Esophagus muscularis mucosa (tissue), 4 donors: ENCODE measurements at places on chromosomes 5 and 9.
A peak's percentile ranks its signal among the peaks of the same experiment; 100 is the strongest.

DNA sequence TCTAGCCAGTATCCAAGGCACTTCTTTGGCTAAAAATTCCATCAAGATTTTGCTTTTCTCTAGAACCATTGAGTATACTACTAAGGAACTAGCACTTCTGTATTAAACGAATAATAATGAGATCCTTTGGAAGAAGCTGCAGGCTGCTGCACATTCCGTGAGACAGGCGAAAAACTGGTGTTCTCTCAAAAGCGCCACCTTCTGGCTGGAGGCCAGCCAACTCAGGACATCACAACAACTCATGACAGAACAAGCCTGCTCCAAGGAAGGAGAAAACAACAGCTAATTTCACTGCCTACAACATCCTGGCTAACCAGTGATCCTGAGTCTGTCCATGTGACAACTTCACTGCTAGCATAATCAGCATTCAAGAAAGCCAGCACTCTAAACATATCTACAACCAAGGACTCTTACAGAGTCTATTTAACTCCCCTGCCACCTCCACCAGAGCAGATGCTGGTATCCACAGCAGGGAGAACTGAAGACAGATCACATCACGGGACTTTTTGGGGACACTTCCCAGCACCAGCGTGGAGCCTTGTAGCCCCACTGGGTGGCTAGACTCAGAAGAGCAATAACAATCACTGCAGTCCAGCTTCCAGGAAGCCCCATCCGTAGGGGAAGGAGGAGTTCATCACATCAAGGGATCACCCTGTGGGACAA, 150.5 kb downstream of the YTHDC2 start:
- no peak for DNase-seq

GRCh38 chr5:179608131-179608581, 15.3 kb downstream of the HNRNPH1 start:
- no peak for DNase-seq

- no peak for DNase-seq
Measured at GRCh38 chr5:150573867-150574817, 66.2 kb downstream of the NDST1 start.

- peak; percentile 78 for DNase-seq
Measured at GRCh38 chr9:114310471-114311450, 12.1 kb upstream of the ORM1 start.

GRCh38 chr5:168683247-168683926, 104.2 kb upstream of the PANK3 start:
- DNase-seq: no peak
